H9 (cell line): ENCODE measurements at places on chromosomes 2 and 18. TPM values are rescaled to one million over a fixed set of nuclear protein-coding genes. Genes with fewer than 3 reads are reported as not detected.

DSG4 gene
- not detected in 2 replicates for total RNA-seq

ABCG8 gene
- not detected in 2 replicates for total RNA-seq

L3MBTL4 gene
- 1.9 and 2.0 TPM in 2 replicates for total RNA-seq

GPR35 gene
- 0.66 and 1.4 TPM in 2 replicates for total RNA-seq

MC2R gene
- total RNA-seq: not detected in 2 replicates

GRCh38 chr18:45684341-45685115 lies 39.5 kb upstream of the SLC14A1 start:
- DNase-seq: no peak
- no peak overlapping the region for H3K27ac ChIP-seq
- H3K4me1 ChIP-seq: peaks cover 8% of the 10 kb centered on the region
- no peak overlapping the region for H3K4me3 ChIP-seq
- H3K27me3 ChIP-seq: no peaks in the 10 kb centered on the region
- H3K36me3 ChIP-seq: no peaks in the 10 kb centered on the region

DNA sequence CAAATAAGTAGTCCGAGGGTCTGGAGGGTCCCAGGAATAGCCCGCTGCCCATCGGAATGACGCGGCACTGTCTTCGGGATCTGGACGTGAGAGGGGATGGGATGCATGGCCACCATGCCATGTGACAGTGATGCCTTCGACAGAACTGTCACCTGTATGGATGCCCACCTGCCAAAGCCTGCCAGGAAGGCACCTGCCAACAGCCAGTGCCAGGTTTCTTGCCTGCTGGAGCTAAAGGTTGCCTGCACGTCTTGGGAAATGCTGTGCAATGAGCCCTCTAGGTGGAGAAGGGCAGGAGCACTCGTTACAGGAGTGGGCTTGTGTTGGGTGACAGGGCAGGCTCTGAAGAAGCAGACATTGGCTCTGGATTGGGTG lies 20.5 kb downstream of the GPR35 start:
- no peaks in the 10 kb centered on the region for H3K27me3 ChIP-seq
- H3K36me3 ChIP-seq: no peaks in the 10 kb centered on the region
- no peak for DNase-seq
- H3K27ac ChIP-seq: no peak overlapping the region
- no peak overlapping the region for H3K4me3 ChIP-seq

- no peak for DNase-seq
- H3K27ac ChIP-seq: no peak overlapping the region
- no peaks in the 10 kb centered on the region for H3K4me1 ChIP-seq
Measured at GRCh38 chr18:56152551-56153310, 485.7 kb downstream of the TXNL1 start.

GRCh38 chr2:68839260-68839833 lies 31.9 kb downstream of the BMP10 start:
- no peak for DNase-seq
- H3K4me3 ChIP-seq: no peak overlapping the region
- no peaks in the 10 kb centered on the region for H3K4me1 ChIP-seq
- H3K36me3 ChIP-seq: peaks cover 7% of the 10 kb centered on the region; the same call in 1 of the 3 replicates

DNA sequence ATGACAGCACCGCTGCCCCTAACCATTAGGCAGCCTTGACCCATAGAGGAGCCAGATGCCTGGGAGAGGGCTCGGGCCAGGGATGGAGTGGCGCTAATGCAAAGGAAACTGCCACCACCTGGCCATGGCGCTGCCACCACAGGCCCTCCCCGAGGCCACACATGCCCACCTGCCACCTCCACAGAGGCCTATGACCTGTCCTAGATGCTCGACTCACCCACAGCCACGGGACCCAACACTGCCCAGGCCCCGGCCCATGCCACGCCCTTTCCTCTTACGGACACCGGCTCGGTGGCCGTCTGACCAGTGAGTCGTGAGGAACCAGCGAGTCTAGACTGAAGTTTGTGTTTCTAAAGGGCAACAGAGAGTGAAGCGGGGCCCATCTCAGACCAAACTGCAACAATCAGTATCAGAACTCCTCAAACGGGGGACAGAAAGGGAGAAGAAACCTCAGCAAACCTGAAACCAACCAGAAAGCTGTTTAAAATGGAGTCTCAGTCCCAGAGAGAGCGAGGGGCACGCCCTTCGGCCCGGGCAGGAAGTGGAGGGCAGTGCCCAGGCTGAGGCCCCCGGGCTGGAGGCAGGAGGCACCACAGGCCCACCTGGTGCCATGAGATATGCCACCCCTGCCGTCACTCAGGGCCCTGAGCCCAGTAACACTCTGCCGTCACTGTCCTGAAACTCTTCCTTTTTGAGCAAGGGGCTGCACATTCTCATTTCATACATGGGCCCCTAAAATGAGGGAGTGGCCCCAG lies 711 bp downstream of the GPR17 start:
- no peaks in the 10 kb centered on the region for H3K27me3 ChIP-seq
- no peaks in the 10 kb centered on the region for H3K4me1 ChIP-seq
- no peak for DNase-seq
- no peak overlapping the region for H3K27ac ChIP-seq
- no peaks in the 10 kb centered on the region for H3K36me3 ChIP-seq

GRCh38 chr2:74887445-74887951 lies 53.6 kb downstream of the HK2 start:
- DNase-seq: no peak
- H3K27ac ChIP-seq: no peak overlapping the region
- H3K4me1 ChIP-seq: no peaks in the 10 kb centered on the region
- H3K27me3 ChIP-seq: no peaks in the 10 kb centered on the region
- H3K4me3 ChIP-seq: no peak overlapping the region
- H3K36me3 ChIP-seq: peaks cover 92% of the 10 kb centered on the region

DNA sequence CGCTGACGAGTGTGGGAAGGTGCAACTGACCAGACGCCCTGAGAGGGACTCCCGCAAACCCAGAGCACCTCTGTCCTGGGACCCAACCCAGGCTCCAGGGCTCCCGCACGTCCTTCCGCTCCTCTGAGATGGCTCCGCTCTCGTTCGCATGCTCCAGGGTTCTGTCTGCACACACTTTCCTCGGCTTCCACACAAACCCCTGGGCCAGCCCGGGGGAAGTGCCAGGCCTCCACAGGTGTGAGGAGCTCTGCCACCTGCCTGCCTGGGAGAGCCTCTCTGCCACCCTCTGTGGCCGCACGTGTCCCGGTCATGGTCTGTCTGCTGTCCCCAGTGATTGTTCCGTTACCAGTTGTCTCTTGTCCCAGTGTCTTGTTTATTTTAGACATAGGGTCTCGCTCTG lies 222.9 kb downstream of the HDAC4 start:
- H3K36me3 ChIP-seq: peaks cover 64% of the 10 kb centered on the region
- no peak overlapping the region for H3K27ac ChIP-seq
- no peak overlapping the region; the same call in 2 of the 3 replicates for H3K4me3 ChIP-seq
- DNase-seq: no peak

DNA sequence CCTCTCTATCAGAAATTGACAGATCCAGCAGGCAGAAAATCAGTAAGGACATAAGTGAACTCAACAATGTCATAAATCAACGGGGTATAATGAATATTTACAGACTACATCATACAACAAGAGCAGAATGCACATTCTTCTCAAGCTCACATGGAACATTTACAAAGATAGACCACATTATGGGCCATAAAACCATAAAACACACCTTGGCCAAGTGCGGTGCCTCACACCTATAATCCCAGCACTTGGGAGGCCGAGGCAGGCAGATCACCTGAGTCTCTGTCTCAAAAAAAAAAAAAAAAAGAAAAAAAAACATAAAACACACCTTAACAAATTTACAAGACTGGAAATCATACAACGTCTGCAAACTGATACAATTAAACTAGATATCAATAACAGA lies 36.7 kb downstream of the FBXO15 start:
- H3K36me3 ChIP-seq: peaks cover 13% of the 10 kb centered on the region
- H3K4me3 ChIP-seq: no peak overlapping the region
- H3K4me1 ChIP-seq: peaks cover 6% of the 10 kb centered on the region
- H3K27me3 ChIP-seq: no peaks in the 10 kb centered on the region
- no peak for DNase-seq

DNA sequence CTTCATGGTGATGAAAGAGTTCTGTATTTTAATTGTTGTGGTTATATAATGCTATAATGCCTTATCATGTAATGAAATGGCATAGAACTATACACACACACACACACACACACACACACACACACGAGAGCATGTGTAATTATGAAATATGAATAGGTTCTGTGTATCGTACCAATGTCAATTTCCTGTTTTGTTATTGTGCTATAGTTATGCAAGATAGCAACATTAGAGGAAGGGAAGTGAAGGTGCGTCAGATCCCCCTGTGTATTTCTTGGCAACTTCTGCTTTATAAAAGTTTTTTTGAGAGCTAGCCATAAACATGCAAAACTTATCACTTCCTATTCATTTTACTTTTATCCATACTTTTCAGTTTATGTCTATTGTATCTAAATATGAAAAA lies 60.7 kb upstream of the ARHGAP15 start:
- no peaks in the 10 kb centered on the region for H3K36me3 ChIP-seq
- no peak for DNase-seq
- H3K27me3 ChIP-seq: no peaks in the 10 kb centered on the region
- no peak overlapping the region for H3K4me3 ChIP-seq
- H3K27ac ChIP-seq: no peak overlapping the region

GRCh38 chr2:42054714-42055430 lies 7.1 kb downstream of the PKDCC start:
- H3K36me3 ChIP-seq: peaks cover 29% of the 10 kb centered on the region; the same call in 2 of the 3 replicates
- peaks cover 2% of the 10 kb centered on the region; the same call in 1 of the 2 replicates for H3K4me1 ChIP-seq
- H3K4me3 ChIP-seq: no peak overlapping the region

DNA sequence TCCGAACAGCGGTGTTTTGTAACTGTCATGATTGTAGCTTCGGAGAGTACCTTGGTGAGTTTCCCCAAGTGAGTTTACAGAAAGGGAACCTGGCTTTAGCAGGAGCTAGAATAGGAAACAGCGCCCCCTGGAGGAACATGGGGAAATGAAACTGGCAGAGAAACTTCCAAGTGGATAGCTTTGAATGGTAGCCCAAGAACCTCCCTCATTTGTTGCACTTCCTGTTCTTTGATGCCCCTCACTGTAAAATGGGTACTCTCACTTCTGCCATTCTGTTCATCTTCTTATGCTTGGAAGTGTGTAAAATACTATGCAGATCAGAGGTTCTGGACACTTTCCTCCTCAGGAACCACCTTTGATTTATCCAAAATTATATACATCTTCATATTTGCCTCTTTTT lies 36.2 kb downstream of the CHST10 start:
- H3K36me3 ChIP-seq: no peaks in the 10 kb centered on the region
- no peak overlapping the region for H3K27ac ChIP-seq
- H3K4me3 ChIP-seq: no peak overlapping the region
- H3K4me1 ChIP-seq: no peaks in the 10 kb centered on the region
- DNase-seq: peak; percentile 86
- H3K27me3 ChIP-seq: no peaks in the 10 kb centered on the region

DNA sequence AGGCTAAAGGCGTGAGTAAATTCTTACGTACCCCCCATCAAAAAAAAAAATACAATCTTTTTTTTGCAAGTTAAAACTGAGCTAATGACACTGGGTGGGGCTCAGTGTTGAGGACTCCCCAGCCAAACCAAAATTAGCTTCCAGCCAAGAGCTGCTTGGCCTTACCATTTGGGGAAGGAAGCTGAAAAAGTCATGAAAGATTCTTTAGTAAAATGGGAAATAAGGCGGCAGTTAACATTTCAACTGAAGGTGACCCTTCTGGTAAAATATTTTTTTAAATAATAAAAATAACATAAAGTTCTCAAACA lies 16.4 kb downstream of the SMAD7 start:
- no peak overlapping the region for H3K4me3 ChIP-seq
- no peak for DNase-seq
- peaks cover 13% of the 10 kb centered on the region; the same call in 1 of the 2 replicates for H3K4me1 ChIP-seq
- H3K27ac ChIP-seq: no peak overlapping the region
- H3K36me3 ChIP-seq: peaks cover 42% of the 10 kb centered on the region

DNA sequence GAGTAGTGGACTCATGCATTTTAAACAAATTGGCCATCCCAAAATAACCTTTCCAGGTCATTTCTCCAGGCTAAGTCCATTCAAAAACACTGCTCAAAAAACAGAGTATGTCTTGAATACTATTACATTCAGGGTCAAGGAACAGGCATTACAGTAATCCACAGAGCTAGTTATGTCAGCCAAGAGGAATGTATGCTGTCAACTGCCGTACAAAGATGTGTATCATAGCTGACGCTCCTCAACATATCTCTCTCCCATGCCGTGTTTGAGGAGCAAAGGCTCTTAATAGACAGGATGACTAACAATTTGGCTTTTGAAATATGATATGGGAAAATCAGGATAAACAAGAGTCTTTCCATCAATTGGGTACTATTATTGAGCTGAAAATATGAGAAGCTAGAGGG lies 68.8 kb upstream of the KCTD1 start:
- no peak overlapping the region for H3K27ac ChIP-seq
- H3K4me1 ChIP-seq: peaks cover 5% of the 10 kb centered on the region; the same call in 1 of the 2 replicates
- DNase-seq: no peak

- H3K4me1 ChIP-seq: no peaks in the 10 kb centered on the region
- no peak overlapping the region for H3K27ac ChIP-seq
- DNase-seq: no peak
- H3K36me3 ChIP-seq: peaks cover 18% of the 10 kb centered on the region
- no peaks in the 10 kb centered on the region for H3K27me3 ChIP-seq
- H3K4me3 ChIP-seq: no peak overlapping the region
Measured at GRCh38 chr2:124201713-124202112, 176.6 kb downstream of the CNTNAP5 start.

DNA sequence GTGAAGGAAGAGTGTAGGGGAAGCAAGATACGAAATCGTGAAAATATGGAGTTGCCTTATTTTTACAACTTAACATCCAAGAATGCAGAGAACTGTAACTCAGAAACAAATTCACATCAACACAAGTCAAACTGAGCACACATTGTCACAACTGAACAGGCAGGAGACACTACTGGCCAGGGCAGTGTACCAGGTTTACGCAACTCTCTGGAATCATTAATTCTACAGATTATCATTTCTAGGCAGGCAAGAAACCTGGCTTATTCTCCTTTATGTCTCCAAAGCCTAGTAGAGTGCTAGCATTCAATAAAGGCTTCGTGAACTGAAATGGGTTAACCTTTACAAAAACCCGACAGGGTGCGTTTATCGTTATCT lies 584 bp downstream of the COA5 start:
- H3K36me3 ChIP-seq: peaks cover 35% of the 10 kb centered on the region
- H3K27me3 ChIP-seq: no peaks in the 10 kb centered on the region
- peak overlapping the region; percentile 86 for H3K4me3 ChIP-seq
- no peak for DNase-seq
- no peak overlapping the region for H3K27ac ChIP-seq
- H3K4me1 ChIP-seq: no peaks in the 10 kb centered on the region; the same call in 1 of the 2 replicates

- no peak for DNase-seq
- no peaks in the 10 kb centered on the region for H3K27me3 ChIP-seq
- H3K36me3 ChIP-seq: peaks cover 34% of the 10 kb centered on the region
- no peak overlapping the region; the same call in 1 of the 2 replicates for H3K4me3 ChIP-seq
Measured at GRCh38 chr2:226796012-226796839, 3.4 kb downstream of the IRS1 start.
